ENCODE measurements at places on chromosomes 13 and 19. TPM values are rescaled to one million over a fixed set of nuclear protein-coding genes. Genes with fewer than 3 reads are reported as not detected.

The MBD3L2 gene
- total RNA-seq, result not detected

The SHISA7 gene
- total RNA-seq, result not detected

The WDR87 gene
- total RNA-seq, result not detected

The B3GNT3 gene
- not detected for total RNA-seq

The KIR2DL3 gene
- total RNA-seq, result not detected

The RGCC gene
- total RNA-seq, result 31.8 TPM

The BRME1 gene
- total RNA-seq, result not detected

The ZNF729 gene
- not detected for total RNA-seq

The UQCR11 gene
- 107 TPM for total RNA-seq

The SERP2 gene
- 9.3 TPM for total RNA-seq

The CD209 gene
- total RNA-seq, result not detected

The ADGRL1 gene
- total RNA-seq, result 28.9 TPM

The KCNK6 gene
- 1.5 TPM for total RNA-seq

The AMER2 gene
- not detected for total RNA-seq

The FBN3 gene
- total RNA-seq, result not detected

The ZNF600 gene
- 1.0 TPM for total RNA-seq

The KIR2DL4 gene
- total RNA-seq, result not detected

The OR10H2 gene
- total RNA-seq, result not detected

The ZNF534 gene
- not detected for total RNA-seq

The IL4I1 gene
- not detected for total RNA-seq

The DLEU7 gene
- total RNA-seq, result not detected

The FXYD3 gene
- 0.39 TPM for total RNA-seq

The STOML3 gene
- total RNA-seq, result not detected

The HNRNPA1L2 gene
- total RNA-seq, result 4.5 TPM

The ZNF208 gene
- total RNA-seq, result not detected

The CYP4F2 gene
- not detected for total RNA-seq

Data from epithelial cell of alveolus of lung (primary cell).